Activated CD8-positive, alpha-beta memory T cell treated with anti-CD3 and anti-CD28 coated beads for 1 hour (primary cell): ENCODE measurements at places on chromosomes 5 and 9.

DNA sequence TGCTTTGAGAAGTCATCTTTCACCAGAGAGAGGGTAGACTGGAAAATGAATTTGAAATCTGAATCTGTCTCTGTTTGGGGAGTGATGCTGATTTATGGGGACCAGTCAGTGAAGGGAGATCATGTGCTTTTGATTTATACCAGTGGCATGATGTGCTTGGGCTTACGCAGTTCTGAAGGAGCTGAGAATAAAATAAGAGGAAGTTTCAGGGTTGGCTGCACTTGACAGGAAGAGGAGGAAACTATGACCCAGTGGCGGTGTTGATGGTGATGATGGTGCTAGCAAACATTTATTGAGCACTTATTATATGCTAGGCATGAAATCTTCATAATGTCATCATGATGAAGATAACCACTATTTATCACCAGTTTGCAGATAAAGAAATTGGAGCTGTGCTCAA is 136.4 kb upstream of the GLRA1 start:
- no peak for DNase-seq

- DNase-seq = no peak
Measured at GRCh38 chr5:115558388-115558956, 13.9 kb upstream of the FEM1C start.

GRCh38 chr5:71705421-71705820 is 13.7 kb upstream of the CARTPT start:
- no peak for DNase-seq

DNA sequence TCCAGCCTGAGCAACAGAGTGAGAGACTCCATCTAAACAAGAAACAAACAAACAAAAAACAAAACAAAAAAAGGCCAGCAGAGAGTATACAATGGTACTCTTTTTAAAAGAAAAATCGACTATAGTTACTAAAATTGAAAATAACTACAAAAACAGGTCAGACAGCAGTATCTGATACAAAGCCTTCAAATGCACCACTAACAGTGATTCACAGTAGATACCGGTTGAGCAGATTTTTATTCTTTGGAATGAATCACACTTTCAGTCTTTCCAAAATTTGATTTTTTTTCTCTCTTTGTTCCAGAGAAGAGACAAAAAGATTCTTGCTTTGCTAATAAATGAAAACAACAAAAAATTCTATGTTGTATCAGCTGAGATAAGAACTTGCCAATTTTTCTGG is 36.9 kb downstream of the ROR2 start:
- no peak for DNase-seq

DNA sequence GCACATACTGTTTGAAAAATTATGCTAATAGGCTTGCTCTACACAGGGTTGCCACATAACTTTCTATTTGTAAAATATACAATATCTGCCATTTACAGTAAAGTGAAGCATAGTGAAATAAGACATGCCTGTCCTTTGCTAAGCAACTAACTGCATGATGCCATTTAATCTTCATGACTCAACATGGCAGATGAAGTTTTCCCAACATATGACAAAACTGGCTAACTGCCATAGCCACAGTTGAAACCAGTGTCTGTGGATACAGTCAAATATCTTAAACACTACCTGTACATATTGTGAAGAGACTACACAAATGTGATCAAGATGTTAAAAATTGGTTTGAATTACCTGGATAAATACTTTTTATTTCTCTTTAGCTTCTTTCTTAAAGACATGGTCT is 3.1 kb upstream of the DMAC1 start:
- no peak for DNase-seq

GRCh38 chr9:128388150-128388549 is 17.0 kb downstream of the URM1 start:
- DNase-seq = no peak

- DNase-seq = no peak
Measured at GRCh38 chr9:97592126-97592525, 41.0 kb downstream of the TSTD2 start.

DNA sequence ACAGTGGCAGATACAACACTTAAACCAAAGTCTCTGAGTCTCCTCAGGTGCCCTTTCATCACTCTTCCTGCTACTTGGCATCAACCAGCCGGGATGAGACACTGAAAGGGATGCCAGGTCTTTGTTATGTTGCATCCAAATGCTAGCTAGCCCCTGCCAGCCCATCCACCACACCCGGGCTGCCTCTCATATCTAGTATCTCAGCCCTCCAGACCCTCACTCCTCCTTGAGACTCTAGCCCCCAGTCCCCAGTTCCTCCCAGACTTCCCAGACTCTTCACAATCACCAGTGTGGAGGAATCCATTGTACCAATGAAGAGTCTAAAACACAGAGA is 21.5 kb downstream of the CSF2 start:
- no peak for DNase-seq

GRCh38 chr5:1734908-1735289 is 64.7 kb downstream of the MRPL36 start:
- DNase-seq = no peak
